HepG2 (cell line): ENCODE measurements at places on chromosomes 13 and 19. TPM values are rescaled to one million over a fixed set of nuclear protein-coding genes. Genes with fewer than 3 reads are reported as not detected.
A peak's percentile ranks its signal among the peaks of the same experiment; 100 is the strongest.

The KCNN4 gene
- 0.13 TPM in 1 of 2 replicates, not detected in the other for total RNA-seq

- H3K27ac ChIP-seq: no peak overlapping the region
- H3K4me1 ChIP-seq: no peaks in the 10 kb centered on the region
- no peaks in the 10 kb centered on the region for H3K36me3 ChIP-seq
- no peak overlapping the region for H3K4me3 ChIP-seq
- no peak for DNase-seq
- no peaks in the 10 kb centered on the region for H3K27me3 ChIP-seq
Observed at GRCh38 chr13:39815345-39816111, 160.1 kb downstream of the COG6 start.

GRCh38 chr13:106238690-106239089 is 296.8 kb downstream of the EFNB2 start:
- H3K27ac ChIP-seq: no peak overlapping the region
- H3K36me3 ChIP-seq: no peaks in the 10 kb centered on the region
- DNase-seq: no peak

- peaks cover 40% of the 10 kb centered on the region for H3K4me1 ChIP-seq
- H3K4me3 ChIP-seq: no peak overlapping the region
- no peaks in the 10 kb centered on the region for H3K27me3 ChIP-seq
- H3K27ac ChIP-seq: peak overlapping the region; percentile 90
Observed at GRCh38 chr13:61664801-61665705, 249.4 kb upstream of the PCDH20 start.

DNA sequence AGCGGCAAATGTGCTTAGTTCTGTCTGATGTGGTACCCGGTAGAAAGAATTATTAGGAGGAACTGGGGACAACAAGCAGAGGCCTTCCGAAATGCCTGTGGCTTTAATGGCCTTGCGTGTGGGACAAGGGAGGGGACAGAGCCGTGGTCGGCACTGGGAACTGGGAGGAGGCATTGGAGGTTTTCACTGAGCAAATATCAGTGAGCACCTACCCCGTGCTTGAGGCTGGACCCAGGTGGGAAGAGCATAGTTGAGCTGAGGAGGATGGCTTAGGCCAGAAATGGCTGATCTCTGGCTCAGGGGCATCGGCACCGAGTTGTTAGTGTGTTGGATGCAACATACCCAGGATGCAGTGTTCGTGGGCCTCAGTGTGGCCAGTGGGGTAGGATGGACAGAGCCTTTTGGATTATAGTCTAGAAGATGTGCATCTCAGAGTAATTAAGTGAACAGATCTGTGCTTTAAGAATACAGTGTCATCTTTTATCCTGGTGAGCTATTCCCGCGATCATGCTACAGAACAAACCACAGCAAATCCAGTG is 201.3 kb downstream of the TEX29 start:
- H3K27ac ChIP-seq: no peak overlapping the region
- H3K36me3 ChIP-seq: no peaks in the 10 kb centered on the region
- no peaks in the 10 kb centered on the region for H3K4me1 ChIP-seq
- peaks cover 6% of the 10 kb centered on the region for H3K27me3 ChIP-seq
- no peak overlapping the region for H3K4me3 ChIP-seq

The ELSPBP1 gene
- not detected in 2 replicates for total RNA-seq

DNA sequence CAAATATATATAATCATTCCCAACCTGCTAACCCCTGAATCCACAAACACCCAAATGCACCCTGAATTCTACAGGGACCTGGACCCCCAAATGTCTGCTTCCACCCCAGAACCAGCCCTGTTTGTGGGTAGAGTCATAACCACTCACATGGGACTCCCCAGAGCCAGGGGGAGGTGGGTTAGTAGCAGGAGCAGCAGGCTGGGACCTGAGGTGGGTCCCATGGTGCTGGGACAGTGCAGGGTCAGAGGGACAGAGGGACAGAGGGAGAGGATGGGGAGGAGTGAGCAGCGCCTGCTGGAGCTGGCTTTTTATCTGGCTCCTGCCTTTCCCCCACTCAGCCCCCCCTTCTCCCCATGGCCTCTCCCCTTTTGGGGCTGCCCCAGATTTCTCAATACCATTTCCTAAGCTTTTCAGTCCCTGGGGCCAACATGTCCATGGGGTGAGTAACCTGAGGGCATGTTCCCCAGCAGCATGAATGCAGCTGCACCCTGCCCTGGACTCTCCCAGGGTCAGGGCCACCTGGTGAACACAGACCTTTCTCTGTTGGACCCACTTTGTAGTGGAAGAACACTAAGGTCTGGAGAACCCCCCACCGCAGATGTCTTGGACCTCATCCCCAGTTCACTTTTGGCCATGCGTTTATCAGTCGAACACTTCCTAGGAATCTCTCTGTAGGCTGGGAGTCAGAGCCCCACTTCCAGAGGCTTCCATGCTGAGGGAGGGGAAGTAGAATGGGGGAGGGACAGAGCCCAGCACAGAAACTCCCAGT is at the start of gene C3:
TSS of gene C3 (minus strand) at position 282 of the 769 bp plus-strand sequence. CDS start at position 221, 61 bp downstream.
- DNase-seq: peak; percentile 96
- H3K4me1 ChIP-seq: peaks cover 76% of the 10 kb centered on the region
- H3K36me3 ChIP-seq: peaks cover 26% of the 10 kb centered on the region
- peaks cover 7% of the 10 kb centered on the region; the same call in 1 of the 3 replicates for H3K27me3 ChIP-seq
